Fibroblast of skin of abdomen (primary cell): ENCODE measurements at places on chromosomes 4 and X.
A peak's percentile ranks its signal among the peaks of the same experiment; 100 is the strongest.

GRCh38 chr4:77082886-77083608, 7.3 kb upstream of the CCNI start:
- peak; percentile 24 for DNase-seq

DNA sequence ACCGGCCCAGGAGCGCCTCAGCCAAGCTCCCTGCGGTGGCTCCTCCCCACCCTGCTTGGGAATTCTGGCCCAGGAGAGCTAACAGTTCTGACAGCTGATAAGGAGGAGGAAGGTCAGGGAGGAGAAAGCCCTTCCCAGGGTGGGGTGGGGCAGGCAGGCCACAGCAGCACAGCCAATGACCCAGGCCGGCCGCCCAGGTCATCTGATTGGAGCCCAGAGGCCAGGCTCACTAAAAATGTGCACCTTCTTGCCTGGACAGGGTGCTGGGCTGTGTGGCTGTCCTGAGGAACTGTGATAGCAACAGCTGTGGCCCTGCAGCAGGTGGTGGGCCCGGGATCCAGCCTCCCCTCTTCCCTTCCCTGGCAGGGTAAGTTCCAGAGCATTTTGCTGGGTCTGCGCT, 17.2 kb upstream of the SH3TC1 start:
- DNase-seq, result no peak

DNA sequence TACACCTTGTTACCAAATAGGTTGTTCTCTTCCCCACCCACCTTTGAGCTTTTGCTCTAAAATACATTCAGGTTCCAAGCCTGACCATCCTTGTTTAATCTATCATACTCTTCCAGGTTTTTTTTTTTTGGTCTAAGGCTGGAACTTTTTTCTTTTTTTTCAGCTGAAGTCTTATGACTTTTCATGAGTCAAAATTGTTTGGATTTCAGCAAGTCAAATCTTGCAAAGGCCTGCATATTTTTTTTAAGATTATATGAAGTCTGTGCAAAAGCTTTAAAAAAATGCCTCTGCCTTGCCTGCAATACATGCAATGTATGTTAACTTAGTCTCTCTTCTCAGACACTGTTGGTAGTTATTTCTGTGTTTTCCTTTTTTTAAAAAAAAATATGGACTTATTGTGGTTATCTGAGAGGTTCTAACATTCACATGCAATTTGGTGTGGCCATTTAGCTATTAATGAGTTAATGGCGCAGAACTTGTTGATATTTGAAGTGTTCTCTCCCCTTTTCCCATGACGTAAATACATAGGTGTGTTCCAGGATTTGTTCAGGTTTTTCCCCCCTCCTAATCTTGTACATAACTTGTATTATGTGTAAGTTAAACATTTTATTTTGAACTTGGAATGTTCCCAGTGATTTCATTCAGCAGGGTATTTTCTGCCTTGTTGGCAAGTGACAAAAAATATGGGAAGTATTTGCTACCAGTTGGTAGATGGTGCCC, 58.7 kb downstream of the CCKAR start:
- DNase-seq, result no peak

DNA sequence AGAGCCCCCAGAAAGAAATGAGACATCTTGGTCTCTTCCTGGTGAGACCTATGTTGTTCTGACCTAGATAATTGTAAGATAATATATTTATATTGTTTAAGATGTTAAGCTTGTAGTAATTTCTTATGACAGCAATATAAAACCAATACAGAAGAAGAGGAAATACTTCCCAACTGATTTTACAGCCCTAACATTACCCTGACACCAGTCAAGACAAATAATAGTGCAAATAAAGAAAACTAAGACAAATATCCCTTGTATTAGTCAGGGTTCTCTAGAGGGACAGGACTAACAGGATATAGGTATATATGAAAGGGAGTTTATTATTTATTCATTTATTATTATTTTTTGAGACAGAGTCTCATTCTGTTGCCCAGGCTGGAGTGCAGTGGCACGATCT, 18.7 kb downstream of the TCEAL8 start:
- DNase-seq, result no peak

DNA sequence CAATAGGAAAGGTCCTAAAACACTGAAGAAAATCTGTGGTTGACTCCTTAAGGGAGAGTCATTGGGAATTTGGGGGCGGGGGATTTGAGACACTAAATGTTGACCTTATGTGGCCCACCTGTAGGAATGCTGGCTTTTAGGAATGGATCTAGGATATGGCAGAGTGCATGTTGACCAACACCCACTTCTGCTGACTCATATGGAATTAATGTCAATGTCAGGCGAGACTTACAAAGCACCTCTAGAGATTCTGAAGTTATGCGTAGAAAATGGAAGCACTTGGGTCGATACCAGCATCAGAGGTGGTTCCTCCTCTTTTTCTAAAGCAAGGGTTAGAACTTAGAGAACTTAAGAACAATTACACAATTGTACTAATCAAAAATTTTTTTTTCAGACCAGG, 100.6 kb upstream of the CBR4 start:
- no peak for DNase-seq

DNA sequence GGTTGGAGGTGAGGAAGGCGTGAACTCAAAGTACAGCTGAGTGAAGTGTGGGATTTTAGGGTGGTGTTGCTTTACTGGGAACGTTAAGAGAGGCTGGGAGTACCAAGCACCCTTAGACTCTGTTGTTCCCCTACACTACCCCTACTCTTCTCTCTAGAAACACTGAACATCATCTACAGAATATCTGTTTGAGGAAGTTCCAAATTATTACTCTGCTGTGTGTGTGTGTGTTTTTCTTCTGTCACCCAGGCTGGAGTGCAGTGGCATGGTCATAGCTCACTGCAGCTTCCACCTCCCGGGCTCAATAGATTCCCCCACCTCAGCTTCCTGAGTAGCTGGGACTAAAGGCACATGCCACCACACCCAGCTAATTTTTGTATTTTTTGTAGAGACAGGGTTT, 76.7 kb upstream of the AP1S2 start:
- DNase-seq, result no peak

DNA sequence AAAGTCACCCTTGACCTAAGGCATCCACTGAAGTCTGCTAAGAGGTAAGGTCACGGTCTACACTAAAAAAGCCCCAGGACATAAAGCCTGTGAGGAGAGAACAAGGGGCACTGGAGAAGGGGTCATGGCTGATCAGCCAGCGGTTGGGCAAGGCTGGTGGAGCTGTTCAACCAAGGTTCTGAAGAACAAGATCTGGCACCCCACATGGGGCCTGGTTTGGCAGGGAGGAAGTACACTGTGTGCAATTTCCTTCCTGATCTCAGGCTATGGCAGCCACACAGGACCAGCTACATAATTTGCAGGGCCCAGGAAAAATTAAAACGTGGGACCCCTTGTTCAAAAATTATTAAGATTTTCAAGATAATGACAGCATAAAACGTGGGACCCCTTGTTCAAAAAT, 14.1 kb upstream of the BRS3 start:
- DNase-seq, result no peak

DNA sequence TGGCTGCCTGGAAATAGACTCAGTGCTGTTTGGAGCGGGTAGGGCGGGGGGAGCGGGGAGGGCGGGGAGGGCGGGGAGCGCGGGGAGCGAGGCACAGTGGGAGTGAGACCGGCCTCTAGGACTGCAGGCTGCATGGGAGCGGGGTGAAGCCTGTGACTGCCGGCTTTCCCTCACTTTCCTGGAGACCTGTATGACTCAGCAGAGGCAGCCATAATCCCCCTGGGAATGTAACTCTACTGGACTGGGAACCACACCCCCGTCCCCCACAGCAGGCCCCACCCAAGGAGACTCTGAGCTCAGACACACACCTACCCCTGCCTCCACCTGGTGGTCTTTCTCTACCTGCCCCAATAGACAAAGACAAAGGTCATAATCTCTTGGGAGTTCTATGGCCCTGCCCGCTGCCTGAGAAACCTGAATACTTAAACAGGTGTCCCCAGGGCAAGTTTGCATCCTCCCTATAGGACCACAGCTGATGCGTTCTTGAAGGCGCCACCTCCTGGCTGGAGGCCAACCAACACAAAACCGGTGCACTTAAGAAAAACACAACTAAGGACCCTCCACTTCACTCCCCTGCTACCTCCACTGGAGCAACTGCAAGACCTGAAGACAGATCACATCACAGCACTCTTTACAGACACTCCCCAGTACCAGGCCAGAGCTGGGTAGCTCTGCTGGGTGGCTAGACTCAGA, 18.0 kb downstream of the HDAC8 start:
- no peak for DNase-seq

- DNase-seq, result no peak
These were observed 105.4 kb downstream of the GPC3 start for GRCh38 chrX:133880032-133880443.

- peak; percentile 58 for DNase-seq
These were observed 983.7 kb upstream of the LCORL start for GRCh38 chr4:19005211-19005610.

- DNase-seq, result no peak
These were observed 46.2 kb upstream of the NMU start for GRCh38 chr4:55682295-55682694.

GRCh38 chr4:41129128-41129754, 85.1 kb downstream of the APBB2 start:
- no peak for DNase-seq
